IPS DF 6.9 (cell line): ENCODE measurements at places on chromosomes 5 and 9.

DNA sequence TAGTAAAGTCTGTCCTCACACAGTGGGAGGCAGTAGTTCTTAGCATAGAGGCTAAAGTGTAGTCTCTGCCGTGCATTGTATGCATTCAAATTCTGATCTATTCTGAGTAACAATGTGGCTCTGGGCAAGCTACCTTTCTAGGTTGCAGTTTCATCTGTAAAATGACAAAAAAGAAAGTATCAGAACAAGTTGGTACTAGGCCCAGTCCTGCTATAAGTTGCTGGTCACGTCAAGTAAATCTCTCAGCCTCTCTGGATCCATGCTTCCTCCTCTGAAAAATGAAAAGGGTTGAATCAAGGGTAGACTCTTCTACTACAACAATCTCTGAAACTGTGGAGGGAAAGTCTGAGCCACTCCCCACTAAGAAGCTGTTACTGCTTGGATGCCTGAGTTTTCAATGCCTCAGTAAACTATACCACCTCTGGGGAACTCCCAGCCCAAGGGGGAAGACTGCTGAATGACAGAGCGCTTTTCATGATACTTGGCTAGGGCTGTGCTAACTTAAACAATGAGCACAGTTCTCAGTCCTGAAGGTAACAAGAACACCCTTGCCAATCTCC, 34.5 kb upstream of the SPARC start:
- H3K4me3 ChIP-seq: no peak overlapping the region
- no peak for DNase-seq
- no peak overlapping the region for H3K27ac ChIP-seq
- no peaks in the 10 kb centered on the region for H3K36me3 ChIP-seq
- H3K4me1 ChIP-seq: no peaks in the 10 kb centered on the region

GRCh38 chr5:120690621-120691407, 226.7 kb downstream of the PRR16 start:
- H3K36me3 ChIP-seq: no peaks in the 10 kb centered on the region
- DNase-seq: no peak
- H3K4me3 ChIP-seq: no peak overlapping the region
- H3K4me1 ChIP-seq: no peaks in the 10 kb centered on the region
- no peaks in the 10 kb centered on the region for H3K27me3 ChIP-seq

DNA sequence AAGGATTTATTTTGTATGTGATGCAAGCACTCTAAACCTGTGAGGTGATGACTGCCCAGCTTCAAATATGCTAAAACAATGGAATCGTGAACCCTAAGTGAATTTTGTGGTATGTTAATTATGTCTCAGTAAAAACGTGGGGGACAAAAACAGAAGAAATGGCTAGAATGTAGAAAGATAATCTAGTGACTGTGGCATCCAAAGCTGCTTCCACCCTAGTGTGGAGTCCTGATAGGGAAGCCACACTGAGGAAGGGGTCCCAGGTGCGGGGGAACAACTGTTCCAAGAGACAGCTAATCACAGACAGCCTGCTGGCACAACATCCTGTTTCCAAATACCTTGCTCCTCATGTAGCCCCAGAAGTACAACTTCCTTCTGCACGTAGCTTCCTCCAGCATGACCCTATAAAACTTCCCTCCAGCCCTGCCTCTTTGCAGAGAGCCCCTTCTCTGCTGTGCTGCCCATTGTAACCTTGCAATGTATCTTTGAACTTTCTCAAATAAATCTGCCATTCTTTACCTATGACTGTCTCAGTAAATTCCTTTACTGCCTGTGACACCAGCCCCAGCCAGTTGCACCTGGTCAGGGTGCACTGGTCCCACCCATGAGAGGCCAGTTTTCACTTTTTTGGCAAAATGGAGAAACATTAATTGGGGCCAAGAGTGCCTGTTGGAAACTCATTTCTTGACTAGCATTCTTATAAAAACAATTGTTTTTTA, 4.9 kb downstream of the GMCL2 start:
- peaks cover 3% of the 10 kb centered on the region; the same call in 1 of the 2 replicates for H3K4me1 ChIP-seq
- no peaks in the 10 kb centered on the region for H3K36me3 ChIP-seq
- H3K27ac ChIP-seq: no peak overlapping the region
- no peak overlapping the region for H3K4me3 ChIP-seq
- no peak for DNase-seq

DNA sequence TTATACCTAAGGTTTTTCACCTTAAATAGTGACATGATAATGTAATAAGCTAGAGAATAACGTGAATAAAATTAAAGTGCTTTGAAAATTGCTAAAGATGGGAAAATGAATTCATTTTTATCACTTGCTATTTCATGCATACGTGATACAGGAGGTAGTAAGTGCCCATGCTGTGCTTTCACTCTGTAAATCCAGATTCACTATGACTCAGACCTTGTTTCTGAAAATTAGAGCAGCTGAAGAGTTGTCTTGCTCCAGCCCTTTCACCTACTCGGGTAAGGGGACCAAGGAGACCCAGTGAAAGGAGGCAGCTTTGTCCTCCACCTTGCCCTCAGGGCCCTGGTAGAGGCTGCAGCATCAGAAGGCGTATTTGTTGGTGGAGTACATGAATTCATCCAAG, 87.9 kb downstream of the ANKH start:
- no peak overlapping the region for H3K27ac ChIP-seq
- no peaks in the 10 kb centered on the region; the same call in 1 of the 2 replicates for H3K4me1 ChIP-seq
- no peaks in the 10 kb centered on the region for H3K36me3 ChIP-seq
- DNase-seq: no peak
- H3K4me3 ChIP-seq: no peak overlapping the region

DNA sequence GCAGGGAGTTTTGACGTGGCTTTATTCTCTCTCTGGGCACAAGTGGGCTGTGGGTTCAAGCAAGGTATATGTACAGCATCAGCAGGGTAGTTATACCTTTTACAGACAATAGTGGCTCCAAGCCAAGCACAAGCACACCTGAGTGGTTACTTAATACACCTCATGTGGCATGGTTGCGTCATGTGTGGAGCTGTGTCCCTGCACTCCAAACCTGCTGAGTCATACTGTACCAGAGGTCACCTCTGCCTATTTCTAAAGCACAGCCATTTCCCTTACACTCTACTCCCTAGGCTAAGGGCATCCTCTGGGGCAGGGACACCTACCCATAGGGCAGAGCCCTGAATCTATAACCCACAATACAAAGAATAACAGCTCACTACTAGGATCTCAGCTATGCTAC, 147.3 kb downstream of the OSTF1 start:
- H3K4me3 ChIP-seq: no peak overlapping the region
- no peaks in the 10 kb centered on the region for H3K36me3 ChIP-seq
- no peaks in the 10 kb centered on the region for H3K27me3 ChIP-seq
- DNase-seq: no peak

DNA sequence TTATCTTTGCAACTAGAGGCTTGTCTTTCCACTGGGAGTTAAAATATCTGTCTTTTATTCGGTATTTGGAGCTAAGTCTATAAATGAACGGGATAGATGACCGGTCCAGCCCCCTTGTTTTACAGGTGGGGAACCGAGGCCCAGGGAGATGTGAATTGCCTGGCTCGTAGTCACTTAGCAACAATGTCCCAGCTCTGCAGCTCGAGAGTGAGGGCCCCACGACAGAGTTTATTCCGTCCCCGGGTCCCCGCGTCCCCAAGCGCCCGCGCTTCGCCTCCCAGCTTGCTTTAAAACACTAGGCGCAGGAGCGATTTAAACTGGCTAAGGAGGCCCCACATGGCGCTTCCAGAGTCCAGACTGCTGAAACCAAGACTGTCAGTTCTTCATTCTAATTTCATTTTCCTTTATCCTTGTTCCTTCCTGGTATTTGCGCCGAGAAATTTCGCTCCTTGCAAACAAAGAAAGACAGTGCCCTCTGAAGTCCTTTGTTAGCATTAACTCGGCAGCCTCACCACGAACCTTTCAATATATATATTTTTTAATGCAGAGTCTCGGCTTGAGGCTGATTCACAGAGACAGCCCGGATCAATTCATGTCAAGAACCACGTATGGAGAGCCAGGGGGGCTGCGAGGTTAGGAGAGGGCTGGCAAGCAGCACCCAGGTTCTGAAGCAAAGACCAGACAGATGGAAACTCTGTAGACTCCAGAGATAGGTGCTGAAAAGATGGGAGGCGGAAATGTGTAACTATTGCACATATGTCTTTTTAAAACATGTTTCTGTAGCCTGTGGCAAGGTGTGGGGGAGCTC, 1.4 kb upstream of the ENC1 start:
- no peak overlapping the region for H3K27ac ChIP-seq
- H3K4me1 ChIP-seq: no peaks in the 10 kb centered on the region; the same call in 1 of the 2 replicates

- H3K36me3 ChIP-seq: no peaks in the 10 kb centered on the region
- no peak overlapping the region for H3K4me3 ChIP-seq
- no peak overlapping the region for H3K27ac ChIP-seq
- H3K4me1 ChIP-seq: no peaks in the 10 kb centered on the region
- DNase-seq: no peak
Measured at GRCh38 chr5:18051953-18052352, 417.7 kb downstream of the TAF11L14 start.

DNA sequence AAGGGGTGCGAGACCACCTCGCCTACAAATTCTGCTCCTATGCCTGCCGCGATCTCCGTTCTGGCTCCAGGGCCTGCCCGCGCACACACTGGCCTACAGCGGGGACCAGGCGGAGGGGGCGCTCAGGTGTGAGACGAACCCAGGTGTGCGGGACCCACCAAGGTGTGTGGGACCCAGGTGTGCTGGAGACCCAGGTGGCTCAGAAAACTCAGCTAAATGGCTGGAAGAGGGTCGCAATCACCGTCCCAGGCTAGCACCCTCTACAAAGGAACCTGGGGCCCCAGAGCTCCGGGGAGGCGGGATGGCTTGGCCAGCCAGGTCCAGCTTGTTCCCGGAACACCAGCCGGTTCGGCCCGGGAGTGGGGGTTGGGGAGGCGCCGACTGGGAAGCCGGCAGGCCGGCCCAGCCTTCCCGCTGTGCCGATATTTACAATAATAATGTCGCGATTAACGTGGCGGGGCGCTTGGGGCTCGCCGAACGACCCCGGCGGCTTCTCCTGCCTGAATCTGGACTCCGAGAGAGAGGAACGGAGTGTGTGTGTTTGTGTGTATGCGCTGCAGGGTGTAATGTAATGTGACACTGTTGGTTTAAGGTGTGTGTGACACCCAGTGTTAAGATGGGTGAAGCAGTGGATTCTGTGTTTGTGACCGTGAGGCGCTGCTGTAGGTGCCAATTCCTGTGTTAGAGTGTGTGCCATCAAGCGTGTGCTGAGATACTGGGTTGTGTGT, 1.4 kb downstream of the PCDH1 start:
- DNase-seq: no peak
- no peaks in the 10 kb centered on the region for H3K36me3 ChIP-seq
- peaks cover 26% of the 10 kb centered on the region for H3K4me1 ChIP-seq
- H3K27ac ChIP-seq: no peak overlapping the region
- H3K4me3 ChIP-seq: peak overlapping the region; percentile 83

- no peaks in the 10 kb centered on the region for H3K36me3 ChIP-seq
- H3K4me1 ChIP-seq: no peaks in the 10 kb centered on the region
- no peak overlapping the region for H3K4me3 ChIP-seq
- no peak overlapping the region for H3K27ac ChIP-seq
Measured at GRCh38 chr9:133199648-133200321, 9.3 kb downstream of the OBP2B start.

DNA sequence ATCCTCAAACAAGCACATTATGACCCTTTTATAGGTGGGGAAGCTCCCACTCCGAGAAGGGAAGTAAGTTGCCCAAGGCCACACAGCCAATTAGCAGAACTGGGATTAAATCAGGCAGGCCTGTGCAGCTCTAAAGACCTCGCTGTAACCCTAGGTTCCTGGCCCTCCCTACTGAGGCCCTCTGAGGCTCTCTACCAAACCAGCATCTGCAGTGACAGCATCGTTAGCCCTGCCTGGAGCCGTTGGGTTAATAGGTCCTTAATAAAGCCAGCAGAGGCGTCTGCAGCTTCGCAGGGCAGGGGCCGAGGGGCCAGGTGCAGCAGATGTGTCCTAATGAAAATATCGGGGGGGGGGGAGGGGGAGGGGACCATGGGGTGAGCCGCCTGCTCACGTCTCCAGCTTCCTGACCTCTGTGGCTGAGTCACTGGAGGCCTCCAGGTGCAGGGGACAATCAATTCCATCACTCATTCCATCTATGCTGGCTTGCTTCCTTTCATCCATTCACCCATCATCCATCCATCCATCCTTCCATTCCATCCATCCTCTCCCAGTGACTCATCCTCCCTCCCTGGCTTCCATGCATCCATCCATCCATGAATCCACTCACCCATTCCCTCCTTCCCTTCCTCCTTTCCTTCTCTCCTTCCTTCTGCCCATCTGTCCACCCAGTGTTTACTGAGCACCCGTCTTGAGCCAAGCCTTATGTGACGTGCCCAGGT, 203.9 kb downstream of the C9orf50 start:
- no peak overlapping the region for H3K4me3 ChIP-seq
- H3K36me3 ChIP-seq: no peaks in the 10 kb centered on the region
- H3K27me3 ChIP-seq: no peaks in the 10 kb centered on the region
- DNase-seq: no peak
- no peak overlapping the region for H3K27ac ChIP-seq

- no peak within 1 kb of the TSS for H3K27ac ChIP-seq
- peaks cover 4% of the 10 kb centered on the region; the same call in 1 of the 2 replicates for H3K27me3 ChIP-seq
- peaks cover 2% of the 10 kb centered on the region; the same call in 1 of the 2 replicates for H3K4me1 ChIP-seq
- DNase-seq: no peak
Measured at GRCh38 chr5:76715736-76716455, at the start of gene F2R. TSS of gene F2R (plus strand) at chr5:76716126. CDS start at chr5:76716308, 182 bp downstream.

DNA sequence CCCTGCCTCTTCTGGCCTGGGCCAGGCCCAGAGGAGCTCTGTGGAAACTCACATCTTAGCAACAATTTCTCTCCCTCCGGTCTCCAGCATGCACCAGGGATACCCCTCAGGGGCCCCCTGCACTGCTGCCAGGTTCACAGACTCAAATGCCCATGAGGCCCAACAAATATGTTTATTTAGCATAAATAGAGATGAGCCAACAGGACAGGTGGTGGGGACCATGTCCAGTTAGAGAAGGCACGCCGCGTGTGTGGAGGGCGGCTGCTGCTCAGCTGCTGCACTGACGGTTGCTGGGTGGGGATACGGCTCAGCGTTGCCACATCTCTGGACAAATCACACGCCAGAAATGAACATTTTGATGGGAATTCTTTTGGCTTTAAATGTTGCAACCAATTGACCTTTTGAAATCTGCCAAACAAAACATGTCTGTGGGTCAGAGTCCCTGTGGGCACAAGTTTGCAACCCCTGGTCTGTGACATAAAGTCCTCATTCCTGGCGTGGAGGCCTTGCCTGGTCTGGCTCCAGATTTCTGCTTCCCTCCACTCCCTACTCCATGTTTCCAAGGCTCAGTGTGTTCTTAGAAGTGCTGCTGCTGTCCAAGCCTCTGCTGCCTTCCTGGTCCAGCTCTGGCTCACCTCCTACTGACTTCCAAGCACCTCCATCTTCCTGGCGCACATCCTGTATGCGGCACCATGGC, 88.9 kb downstream of the AMBP start:
- no peaks in the 10 kb centered on the region for H3K27me3 ChIP-seq
- no peaks in the 10 kb centered on the region for H3K4me1 ChIP-seq
- no peak overlapping the region for H3K4me3 ChIP-seq
- DNase-seq: no peak
